Spleen (tissue), 13 donors: ENCODE measurements at places on chromosomes 12 and 14.

- no peaks in the 10 kb centered on the region for H3K36me3 ChIP-seq
- DNase-seq = no peak
- no peak overlapping the region for H3K27ac ChIP-seq
- no peaks in the 10 kb centered on the region for H3K4me1 ChIP-seq
Observed at GRCh38 chr14:38790916-38791315, 312.1 kb downstream of the SEC23A start.

DNA sequence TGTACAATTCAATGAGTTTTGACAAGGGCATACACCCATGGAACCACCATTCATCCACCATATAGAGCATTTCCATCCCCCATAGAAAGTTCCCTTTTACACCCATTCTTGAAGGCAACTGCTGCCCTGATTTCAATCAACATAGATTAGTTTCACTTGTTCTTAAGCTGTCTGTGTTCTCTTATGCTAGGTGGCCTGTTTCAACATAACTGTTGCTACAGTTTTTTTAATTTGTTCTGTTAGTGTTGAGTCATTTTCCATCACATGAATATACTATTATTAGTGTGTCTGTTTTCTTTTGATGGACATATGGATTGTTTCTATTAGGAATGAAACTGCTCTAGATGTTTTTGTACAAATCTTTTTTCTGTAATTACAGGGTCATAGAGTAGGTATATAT is 123.4 kb downstream of the PTPRQ start:
- DNase-seq = no peak
- no peaks in the 10 kb centered on the region for H3K27me3 ChIP-seq
- H3K27ac ChIP-seq = no peak overlapping the region
- no peak overlapping the region for H3K4me3 ChIP-seq

DNA sequence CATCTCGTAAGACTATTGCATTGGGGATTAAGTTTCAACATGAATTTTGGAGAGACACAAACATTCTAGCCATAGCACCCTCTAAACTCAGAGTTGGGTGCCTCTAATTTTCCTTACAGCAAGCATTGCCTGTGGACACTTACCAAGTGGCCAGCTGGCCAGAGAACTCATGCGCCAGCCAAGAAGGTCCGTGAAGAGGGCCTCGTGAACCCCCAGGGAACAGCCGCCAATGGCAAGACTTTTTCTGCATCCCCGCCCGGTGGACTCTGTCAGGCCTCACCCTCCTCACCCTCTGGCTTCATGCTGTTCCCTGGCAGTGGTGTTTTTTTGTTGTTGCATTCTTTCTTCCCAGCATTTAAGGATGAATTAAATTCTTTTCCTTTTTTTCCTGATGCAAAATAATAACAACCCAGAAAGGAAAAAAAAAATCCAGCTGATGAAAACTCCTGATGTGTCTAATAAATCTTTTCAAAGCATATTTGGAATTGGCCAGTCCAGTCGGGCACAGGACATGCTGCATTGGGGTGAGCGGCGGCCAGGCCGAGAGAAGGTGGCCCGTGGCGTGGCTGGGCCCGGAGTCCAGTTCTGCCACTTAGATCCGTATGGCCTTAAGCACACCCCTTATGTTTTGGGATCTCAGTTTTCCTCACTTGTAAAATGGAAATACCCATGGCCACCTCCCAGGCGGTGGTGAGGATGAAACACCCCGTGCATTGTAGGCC is 191.9 kb upstream of the DIO3 start:
- no peaks in the 10 kb centered on the region for H3K4me1 ChIP-seq
- no peaks in the 10 kb centered on the region for H3K27me3 ChIP-seq
- no peak overlapping the region for H3K27ac ChIP-seq
- no peak overlapping the region for H3K4me3 ChIP-seq
- H3K36me3 ChIP-seq = no peaks in the 10 kb centered on the region

GRCh38 chr12:50986966-50987737 is 34.8 kb downstream of the HIGD1C start:
- DNase-seq = no peak
- H3K4me3 ChIP-seq = no peak overlapping the region
- H3K36me3 ChIP-seq = peaks cover 32% of the 10 kb centered on the region
- no peaks in the 10 kb centered on the region for H3K27me3 ChIP-seq

- H3K4me3 ChIP-seq = no peak overlapping the region
- no peaks in the 10 kb centered on the region for H3K27me3 ChIP-seq
- H3K4me1 ChIP-seq = peaks cover 9% of the 10 kb centered on the region
- no peaks in the 10 kb centered on the region for H3K36me3 ChIP-seq
Observed at GRCh38 chr12:120346681-120347080, 19.1 kb upstream of the PLA2G1B start.

- H3K4me1 ChIP-seq = no peaks in the 10 kb centered on the region
- DNase-seq = no peak
- H3K36me3 ChIP-seq = no peaks in the 10 kb centered on the region
- H3K4me3 ChIP-seq = no peak overlapping the region
- no peak overlapping the region for H3K27ac ChIP-seq
Observed at GRCh38 chr12:40566271-40566670, 126.0 kb upstream of the CNTN1 start.
